ENCODE measurements at places on chromosomes 5 and 9. TPM values are rescaled to one million over a fixed set of nuclear protein-coding genes. Genes with fewer than 3 reads are reported as not detected.
A peak's percentile ranks its signal among the peaks of the same experiment; 100 is the strongest.

DNA sequence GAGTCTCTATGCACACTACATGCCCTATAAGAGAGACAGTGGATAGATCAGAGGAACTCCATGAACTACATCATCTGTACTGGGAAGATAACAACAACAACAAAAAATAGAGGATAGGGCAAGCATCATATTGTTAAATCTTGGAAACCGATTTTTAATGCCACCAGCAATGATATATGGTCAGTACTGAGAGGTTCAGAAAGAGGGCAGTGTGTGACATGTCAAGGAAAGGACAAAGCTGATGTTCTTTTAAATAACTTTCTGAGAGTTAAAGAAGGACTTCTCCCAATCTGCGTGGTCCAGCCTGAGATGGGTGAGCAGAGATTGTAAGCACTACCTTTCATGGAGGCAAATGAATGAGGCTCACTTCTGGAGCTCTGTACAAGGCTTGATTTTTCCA lies 62.0 kb upstream of the PHF24 start:
- DNase-seq = no peak

DNA sequence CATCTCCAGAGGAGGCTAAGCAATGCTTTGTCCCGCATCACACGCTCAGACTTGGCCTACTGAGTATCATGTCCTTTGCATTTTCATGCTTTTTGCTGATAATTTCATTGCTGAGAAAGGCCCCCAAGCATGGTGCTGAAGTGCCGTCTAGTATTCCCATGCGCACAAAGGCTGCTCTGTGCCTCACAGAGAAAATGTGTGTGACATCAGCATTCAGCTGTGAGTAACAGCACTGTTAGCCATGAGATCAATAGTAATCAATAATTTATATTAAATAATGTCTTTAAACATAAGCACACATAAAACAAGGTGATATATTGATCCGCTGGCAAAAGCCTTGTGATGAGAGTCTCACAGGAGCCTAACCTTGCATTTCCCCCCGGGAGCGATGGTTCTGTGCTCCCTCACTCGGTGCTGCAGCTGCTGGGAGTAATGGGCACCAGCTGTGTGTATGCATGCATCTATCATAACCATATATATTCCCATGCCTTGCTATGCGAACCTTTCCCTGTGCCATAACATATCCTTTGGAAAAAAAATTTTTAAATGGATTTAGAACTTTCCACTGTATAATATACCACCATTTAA lies 50.4 kb upstream of the RNF130 start:
- DNase-seq = no peak

The FREM1 gene
- total RNA-seq = 45.1 TPM

GRCh38 chr9:99433555-99433954 lies 211.5 kb downstream of the SEC61B start:
- DNase-seq = no peak

GRCh38 chr5:5719292-5719691 lies 296.8 kb downstream of the ICE1 start:
- DNase-seq = no peak

The RNF183 gene
- total RNA-seq = not detected

The SMIM33 gene
- not detected for total RNA-seq

The SLC1A3 gene
- 19.1 TPM for total RNA-seq

DNA sequence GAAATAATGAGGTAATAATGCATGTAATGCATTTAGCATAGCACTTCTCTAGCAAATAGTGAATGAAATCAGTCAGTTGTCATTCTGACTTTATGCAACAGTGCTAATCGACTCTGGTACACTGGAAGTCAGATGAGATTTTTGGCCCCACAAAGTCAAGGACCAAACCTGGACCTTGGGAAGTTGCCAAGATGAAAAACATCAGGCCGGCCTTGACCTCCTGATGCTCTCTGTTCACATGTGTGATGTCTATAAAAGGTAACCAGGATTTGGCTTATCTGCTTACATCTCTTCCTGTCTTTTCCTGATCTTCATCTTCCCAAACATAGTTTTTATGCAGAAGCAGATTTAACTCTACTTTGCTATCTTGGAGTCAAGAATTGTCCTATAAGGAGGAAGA lies 39.5 kb downstream of the SLC22A5 start:
- no peak for DNase-seq

GRCh38 chr5:118434522-118434921 lies 553.8 kb downstream of the DTWD2 start:
- DNase-seq = no peak

DNA sequence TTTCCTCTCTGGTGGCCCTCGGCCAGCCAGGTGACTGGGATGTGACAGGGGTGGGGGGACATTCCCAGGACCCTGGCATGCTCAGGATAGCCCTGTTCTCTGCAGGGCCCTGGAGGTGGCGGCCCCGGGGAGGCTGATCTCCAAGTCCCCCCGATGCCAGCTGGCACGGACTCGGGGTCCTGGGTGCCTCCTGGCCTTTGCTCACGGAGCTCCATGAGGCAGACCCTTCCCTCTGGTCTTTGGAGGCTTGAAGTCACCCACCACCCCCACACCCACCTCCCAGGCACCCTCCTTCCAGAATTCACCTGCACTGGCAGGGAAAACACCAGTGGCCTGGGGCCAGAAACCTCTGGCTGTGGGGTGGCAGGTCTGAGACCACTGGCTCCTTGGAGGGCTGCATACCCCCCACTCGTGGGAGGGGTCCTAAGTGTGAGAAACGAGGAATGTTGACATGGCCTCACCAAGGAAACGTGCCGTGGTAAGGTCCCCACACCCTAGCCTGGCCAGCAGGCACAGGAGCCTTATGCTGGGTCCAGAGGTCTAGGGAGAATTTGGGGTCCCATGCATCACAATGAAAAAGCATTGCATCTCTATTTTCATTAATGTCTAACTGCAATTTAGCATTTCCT lies 130.8 kb upstream of the FAM120A start:
- DNase-seq = no peak

DNA sequence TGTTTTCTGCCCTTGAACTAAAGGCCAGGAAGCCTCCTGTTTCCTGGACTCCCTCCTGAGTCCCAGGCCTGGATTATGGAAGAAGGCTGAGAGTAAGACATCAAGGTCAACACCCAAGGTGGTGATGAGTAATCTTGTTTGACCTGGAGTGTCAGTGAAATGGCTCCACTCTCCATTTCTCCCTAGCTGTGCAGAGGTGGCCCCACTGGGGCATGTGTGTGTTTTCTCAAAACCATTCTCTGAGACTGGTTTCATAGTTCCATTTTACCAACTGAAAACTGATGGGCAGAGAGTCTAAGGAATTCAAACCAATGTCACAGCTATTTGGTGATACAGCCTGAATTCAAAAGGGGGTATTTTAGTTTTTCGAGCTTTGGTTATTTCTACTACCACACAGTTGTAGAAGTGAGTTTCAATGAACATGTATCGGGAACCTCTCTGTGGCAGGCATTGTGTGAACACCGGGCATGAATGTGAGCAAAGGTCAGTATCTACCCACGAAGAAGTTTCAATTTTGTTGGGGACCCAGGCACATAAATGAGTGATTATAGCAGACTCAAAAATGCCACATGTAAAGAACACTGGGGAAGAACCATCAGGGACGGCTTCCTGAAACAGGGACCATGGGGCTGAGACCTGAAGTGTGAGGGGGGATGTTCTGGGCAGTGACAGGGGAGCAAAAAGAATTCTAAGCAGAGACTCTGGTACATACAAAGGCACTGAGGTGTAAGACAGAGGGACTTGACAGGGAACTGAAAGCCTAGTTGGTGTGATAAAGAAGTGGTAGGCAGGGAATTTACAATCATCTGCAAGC lies 269.6 kb upstream of the KLF4 start:
- no peak for DNase-seq

The MOCS2 gene
- total RNA-seq = 56.5 TPM

DNA sequence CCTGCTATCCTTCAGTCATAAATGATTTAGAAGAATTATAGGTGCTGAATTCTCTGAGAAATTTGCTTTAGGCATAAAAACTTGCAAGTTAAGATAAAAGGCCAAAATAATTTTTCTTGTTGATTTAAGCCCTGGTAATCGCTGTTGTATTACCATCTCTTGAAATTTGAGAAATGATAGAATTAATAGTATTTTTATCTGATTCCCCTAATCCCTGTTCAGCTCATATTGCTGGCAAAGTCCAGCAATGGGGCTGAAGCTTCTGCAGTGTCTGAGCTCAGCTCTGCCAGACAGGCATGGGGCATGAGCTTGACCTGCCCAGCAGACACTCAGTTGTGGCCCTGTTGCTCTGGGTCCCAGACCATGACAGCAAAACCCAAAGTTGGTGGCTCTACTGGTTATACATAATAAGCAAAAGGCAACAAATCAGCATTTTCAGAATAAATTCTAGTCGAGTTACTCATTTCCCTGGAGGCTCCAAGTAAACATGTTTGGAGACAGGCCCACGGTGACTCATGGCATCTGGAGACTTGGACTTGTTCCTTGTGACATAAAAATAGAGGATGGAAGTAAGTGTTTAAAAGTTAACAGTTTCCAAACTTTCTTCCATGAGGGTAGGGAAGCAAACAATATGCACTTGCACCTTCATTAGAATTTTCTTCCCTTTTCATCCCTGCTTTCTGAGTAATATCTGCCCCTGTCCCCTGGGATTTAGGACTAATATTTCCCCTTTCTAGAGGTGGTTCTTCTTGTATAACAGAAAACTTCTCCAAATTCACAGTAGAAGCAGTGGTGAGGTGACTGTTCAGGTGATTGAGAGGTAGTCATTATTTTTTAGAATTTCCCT lies 60.2 kb upstream of the SLC2A8 start:
- DNase-seq = peak; percentile 93
